Esophagus squamous epithelium (tissue), 5 donors: ENCODE measurements at places on chromosomes 12 and 14.

GRCh38 chr12:87160848-87161601 is 868.2 kb downstream of the C12orf50 start:
- DNase-seq = no peak

GRCh38 chr12:25690996-25691864 is 138.1 kb upstream of the LMNTD1 start:
- DNase-seq = no peak

- DNase-seq = no peak
These were observed 225.5 kb downstream of the EPS8 start for GRCh38 chr12:15563663-15564062.

DNA sequence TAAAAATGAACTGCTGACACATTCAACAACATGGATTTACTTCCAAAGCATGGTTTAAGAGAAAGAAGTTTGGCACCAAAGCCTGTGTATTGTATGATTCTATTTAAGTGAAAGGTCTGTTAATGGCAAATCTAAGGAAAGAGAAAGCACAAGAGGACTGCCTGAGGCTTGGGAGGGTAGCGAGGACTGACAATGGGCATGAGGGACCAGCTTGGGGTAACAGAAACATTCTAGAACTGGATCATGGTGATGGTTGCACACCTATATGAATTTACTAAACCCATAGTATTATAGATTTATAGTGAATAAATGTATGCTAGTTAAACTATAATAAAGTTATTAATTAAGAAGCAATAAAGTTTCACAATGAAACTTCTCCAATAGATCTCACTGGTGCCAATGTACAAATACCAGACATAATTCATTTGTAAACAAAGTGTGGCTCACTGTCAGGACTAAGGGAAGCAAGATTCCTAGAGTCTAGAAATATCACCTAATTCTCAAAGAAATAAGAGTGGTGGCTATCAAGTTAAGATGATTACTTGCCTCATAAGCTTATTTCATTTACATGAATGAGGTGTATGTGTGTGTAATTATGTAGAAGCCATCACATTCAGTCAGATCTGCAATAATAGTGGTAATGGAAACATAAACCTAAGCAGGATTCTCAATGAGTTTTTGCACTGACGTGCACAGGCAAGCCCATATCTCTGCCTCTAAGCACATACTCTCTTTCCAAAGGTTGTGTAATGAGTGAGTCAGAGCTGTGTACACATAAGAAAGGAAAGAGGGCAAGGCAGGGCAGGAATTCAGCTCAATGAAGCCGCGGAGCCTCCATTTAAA is 353.4 kb downstream of the KCNH5 start:
- DNase-seq = no peak

DNA sequence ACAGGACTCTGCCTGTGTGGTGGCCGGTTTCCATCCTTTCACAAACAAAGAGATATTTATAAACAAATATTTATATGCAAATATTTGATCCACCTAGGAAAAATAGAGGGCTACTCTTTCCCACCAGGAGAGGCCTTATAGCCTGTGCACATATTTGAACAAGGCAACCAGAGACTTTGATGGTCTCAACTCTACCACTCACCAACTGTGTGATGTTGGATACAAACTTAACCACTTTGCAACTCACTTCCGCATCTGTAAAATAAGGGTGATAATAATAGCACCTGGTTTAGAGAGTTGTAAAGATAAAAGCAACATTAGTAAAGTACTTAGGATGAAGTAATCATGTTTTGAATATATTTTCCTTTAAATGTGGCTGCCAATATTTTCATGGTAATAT is 1.5 kb upstream of the CLEC12A start:
- DNase-seq = no peak

DNA sequence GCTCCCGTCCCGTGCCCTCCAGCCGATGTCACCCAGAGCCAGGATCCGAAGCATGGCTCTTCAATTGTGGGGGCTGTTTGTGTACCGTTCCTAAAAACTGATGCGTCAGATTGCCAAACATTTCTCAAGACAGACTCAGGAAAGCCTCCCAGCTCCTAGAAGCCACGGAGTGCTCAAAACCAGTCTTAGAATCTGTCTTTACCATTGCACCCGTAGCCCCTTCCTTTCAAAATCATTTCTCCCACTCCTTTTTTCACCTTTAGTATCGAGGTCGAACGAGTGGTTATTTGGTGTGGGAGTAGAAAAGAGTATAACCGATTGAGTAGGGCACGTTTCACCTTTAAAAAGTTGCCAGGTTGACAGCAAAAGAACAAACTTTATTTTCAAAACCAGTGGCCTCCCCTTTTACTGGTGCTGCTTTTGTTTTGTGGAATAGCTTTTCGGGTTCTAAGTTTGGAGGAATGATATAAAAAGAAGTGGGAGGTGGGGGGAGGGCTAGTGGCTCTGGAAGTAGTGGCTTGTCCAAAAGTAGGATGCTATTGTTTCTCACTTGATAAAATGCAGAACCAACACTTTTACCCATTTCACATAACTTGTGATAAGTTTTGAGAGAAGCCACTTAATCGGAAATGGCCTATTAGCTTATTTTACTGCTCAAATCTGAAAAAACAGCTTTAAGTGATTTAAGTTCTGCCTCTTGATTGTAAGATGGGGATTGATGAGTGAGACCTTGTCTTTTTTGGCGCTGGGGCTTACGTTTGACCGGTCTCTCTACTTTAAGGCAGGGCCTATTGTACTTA is 803 bp downstream of the STK38L start:
- no peak for DNase-seq

GRCh38 chr14:38405851-38406635 is 150.2 kb upstream of the CLEC14A start:
- no peak for DNase-seq

DNA sequence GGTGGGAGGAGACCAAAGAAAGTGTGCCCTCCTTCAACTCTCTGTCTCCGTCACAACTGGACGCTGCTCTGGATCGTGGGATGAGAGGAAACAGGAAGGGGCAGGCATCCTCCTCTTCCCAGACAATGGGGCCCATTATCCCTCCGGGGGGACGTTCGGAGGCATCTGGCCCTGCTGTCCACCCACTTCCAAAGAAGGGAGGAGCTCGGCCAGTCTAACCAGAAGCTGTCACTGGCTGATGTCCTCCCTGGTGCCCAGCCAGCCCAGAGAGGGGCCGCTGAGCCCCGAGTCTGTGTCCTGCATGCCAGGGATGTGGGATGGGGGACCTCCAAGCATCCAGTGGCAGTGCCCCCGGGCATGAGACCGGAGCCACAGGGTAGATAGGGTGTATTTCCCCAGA is 39.8 kb upstream of the MEG3 start:
- DNase-seq = no peak

DNA sequence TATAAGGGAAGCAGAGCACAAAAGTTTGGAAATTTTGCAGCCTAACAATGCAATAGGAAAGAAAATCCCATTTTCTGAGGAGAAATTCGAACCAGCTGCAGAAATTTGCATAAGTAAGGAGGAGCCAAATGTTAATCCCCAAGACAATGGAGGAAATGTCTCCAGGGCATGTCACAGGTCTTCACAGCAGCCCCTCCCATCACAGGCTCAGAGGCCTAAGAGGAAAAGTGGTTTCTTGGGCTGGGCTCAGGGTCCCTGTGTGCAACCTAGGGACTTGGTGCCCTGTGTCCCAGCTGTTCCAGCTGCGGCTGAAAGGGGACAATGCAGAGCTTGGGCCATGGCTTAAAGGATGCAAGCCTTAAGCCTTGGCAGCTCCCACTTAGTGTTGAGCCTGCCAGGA is 190.0 kb downstream of the MDGA2 start:
- DNase-seq = no peak

GRCh38 chr12:131867891-131868675 is 26.3 kb upstream of the ULK1 start:
- DNase-seq = no peak

GRCh38 chr12:54465857-54466523 is 7.4 kb downstream of the GTSF1 start:
- DNase-seq = no peak

- no peak for DNase-seq
These were observed 12.5 kb upstream of the FOXN3 start for GRCh38 chr14:89429199-89430181.

GRCh38 chr12:11920231-11920630 is 150.5 kb upstream of the BCL2L14 start:
- DNase-seq = no peak

DNA sequence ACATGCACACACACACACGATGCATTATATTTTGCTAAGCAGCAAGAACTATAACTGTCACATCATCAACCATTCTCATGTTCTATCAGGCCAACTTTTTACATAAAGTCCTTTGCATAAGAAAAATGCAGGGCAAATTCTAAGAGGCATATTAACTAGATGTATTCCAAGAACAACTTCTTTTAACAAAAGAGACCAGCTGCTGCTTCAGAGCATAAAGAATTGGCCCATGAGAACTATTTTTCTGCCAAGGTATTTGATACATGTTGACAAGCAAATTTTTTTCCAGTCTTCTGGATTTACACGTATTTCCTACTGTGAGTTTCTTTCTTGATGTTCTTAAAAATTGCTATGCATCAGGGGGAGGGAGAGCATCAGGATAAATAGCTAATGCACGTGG is 27.2 kb downstream of the GLT8D2 start:
- no peak for DNase-seq

- DNase-seq = no peak
These were observed 36.2 kb downstream of the EML1 start for GRCh38 chr14:99829450-99829849.

DNA sequence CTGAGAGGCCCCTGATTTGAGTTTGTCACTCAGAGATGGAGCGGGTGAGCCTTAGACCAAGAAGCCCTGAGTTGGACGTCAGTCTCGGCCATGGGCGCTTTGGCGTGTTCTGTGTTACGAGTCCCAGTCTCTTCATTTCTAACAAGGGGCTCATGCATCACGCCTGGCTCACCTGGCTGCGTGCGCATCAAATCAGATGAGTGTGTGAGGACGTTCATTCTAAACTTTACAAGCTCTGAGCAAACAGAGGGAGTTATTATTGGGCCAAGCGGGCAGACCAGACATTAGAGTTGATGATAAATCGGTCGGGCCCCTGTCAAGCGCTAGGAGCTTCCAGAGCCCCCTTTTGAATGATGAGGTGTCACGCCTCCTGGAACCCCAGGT is 117.2 kb downstream of the CALM1 start:
- no peak for DNase-seq

- DNase-seq = no peak
These were observed 27.6 kb downstream of the LRCOL1 start for GRCh38 chr12:132582582-132583410.

DNA sequence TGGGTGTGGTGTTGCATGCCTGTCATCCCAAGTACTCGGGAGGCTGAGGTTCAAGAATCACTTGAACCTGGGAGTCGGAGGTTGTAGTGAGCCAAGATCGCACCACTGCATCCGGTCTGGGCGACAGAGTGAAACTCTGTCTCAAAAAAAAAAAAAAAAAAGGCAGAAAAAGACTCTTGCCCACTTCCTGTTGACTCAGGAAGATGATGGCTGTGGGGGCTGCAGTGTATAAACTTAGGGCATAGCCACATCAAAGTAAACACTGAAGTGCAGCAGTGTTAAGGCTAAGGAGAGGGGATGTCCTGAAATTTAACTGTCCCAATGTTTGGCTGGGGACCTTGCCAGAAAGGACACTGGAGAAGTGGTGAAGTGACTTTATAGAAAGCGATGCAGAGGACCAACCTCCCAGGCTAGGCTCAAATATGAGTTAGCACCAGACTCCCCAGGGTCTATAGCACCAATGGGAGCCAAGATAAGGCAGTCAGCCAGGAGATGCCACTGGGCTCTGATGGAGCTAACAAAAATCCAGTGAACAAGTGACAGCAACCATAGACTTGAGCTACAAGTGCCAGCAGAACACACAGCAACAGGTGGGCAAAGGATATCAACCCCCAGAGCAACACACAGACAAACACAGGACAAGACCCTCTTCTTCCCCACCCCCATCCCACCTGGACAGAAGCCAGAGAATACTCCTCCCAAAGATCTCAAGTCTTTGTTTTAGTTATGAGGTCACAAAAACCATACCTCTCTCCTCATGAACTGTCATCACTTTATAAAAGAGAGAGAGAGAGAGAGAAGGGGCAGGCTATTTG is 28.0 kb downstream of the NELL2 start:
- no peak for DNase-seq

DNA sequence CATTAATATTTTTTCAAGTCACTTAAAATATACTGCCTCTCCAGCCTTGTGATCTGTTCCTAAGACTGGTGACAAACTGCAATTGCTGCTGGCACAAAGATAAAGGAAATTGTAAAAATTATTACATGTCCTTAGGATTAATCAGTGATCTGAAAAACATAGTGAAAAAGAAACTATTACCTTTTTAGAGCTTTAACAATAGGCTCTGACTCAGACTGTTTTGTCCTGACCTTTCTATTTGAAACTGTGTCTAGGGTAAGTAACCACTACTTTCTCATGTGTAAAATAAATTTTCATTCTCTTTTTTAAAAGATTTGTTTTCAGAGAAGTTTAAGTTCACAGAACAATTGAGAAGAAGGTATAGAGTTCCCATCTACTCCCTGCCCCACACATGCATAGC is 80.4 kb upstream of the CLEC14A start:
- DNase-seq = no peak

- DNase-seq = no peak
These were observed 200.1 kb upstream of the FRMD6 start for GRCh38 chr14:51451561-51451960.

- no peak for DNase-seq
These were observed 504.1 kb downstream of the TMTC2 start for GRCh38 chr12:83190631-83191390.
